Activated CD8-positive, alpha-beta T cell treated with anti-CD3 and anti-CD28 coated beads, Interleukin-2, amount 10 ng/mL, durations not matched to agents 7 days and 5 days (primary cell): ENCODE measurements at places on chromosomes 3 and 15.

DNA sequence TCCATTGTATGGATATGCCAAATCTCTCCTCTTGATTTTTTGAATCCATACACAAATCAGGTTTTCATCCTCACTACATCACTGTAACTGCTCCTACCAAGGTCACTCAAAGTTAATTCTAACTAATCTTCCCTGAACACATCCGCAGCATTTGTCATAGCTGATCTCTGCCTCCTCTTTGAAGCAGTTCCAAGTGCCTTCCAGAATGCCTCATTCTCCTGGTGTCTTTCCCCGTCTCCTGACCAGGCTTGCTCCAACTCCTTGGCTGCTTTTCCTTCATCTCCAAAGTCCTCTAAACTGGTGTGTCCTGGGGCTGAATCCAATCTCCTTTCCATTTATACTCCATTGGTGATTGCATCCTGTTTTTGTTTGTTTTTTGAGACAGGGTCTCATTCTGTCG is 26.8 kb downstream of the KLHDC8B start:
- no peak for DNase-seq

DNA sequence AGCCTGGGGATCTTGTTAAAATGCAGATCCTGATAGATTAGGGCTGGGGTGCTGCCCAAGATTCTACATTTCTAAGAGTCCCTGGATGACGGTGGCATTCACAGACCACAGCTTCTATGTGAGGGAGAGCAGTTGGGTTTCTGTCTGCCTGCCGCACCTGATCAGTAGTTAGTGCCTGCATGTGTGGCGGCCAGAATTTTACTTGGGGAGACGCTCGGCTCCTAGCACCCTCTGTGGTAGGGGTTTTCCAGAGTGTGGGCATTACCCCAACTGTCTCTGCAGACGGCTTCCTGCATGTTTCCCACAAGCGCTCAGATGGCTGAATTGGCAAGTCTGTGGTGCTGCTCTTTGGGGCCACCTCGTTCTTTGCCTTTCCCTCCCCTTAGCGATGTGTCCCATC is 8.3 kb downstream of the GHRL start:
- DNase-seq, result no peak

- no peak for DNase-seq
Observed at GRCh38 chr3:98008855-98009254, 26.3 kb downstream of the GABRR3 start.

DNA sequence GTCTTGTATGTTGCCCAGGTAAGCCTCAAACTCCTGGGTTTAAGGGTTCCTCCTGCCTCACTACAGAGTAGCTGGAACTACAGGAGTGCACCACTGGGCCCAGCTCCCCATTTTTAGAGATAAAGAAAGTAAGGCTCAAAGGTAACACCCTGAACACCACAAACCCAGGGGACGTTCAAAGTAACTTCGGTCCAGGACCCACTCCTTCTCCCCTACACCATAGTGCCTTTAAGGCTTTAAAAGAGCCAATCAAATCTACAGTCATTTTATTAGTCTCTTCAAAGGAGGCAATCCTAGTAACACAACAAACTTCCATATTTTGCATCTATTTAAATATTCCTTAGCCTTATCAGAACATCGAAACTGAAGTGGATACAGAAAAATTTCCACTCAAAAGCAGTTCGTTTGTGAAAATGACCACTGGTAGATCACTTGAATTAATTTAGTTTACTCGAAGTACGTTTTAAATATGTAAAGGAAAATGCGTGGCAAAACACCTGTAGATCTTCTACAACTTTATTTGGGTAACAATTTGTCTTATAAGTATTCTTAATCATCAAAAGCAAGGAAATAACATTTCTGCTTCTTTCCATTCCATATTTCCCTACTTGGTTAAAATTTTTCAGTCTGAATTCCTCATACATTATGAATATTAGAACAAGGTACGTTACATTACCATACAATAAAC is 1.8 kb downstream of the STAG1 start:
- peak; percentile 35 for DNase-seq
